ENCODE measurements at places on chromosomes 4 and X.

- DNase-seq = no peak
Observed at GRCh38 chr4:103074744-103075434, 1.7 kb downstream of the SLC9B2 start.

DNA sequence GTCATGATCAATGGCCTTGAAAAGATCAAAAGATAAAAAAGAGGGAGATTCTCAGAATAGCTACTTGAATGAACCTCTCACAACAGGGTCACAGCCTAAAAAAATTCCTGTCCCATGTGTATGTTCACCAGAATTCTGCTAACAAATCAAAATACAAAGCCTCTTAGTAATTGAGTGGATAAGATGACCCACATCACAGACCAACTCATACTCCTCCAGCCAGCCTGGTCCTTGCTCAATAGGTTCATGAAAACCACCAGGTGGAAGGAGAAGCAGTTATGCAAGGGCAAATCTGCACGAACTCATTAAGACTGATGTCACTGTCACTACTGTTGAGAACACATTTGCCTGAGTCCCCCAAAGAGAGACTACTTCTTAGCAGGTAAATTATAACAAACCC is 21.5 kb downstream of the WDFY3 start:
- no peak for DNase-seq

- DNase-seq = no peak
Observed at GRCh38 chr4:5845035-5845905, 47.6 kb downstream of the CRMP1 start.

DNA sequence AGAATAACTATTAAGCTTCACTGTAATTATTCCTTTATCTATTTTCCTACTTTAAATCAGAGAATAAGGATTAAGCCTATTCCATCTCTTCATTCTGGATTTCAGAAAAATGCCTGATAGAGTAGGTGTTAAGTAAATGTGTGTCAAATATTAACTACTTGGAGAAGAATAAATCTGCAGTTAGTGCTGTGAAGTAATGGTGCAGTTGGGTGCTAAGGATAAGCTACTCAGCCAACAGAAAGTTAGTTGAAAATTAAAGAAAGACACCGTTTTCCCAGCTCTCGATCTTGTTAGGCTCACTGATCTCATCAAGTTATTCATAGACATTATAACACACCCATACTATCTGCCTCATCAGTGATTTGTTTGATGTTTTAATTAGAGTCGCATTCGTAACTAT is 7.1 kb downstream of the PF4V1 start:
- DNase-seq = no peak

GRCh38 chrX:119503484-119503861 is 35.2 kb downstream of the SLC25A5 start:
- no peak for DNase-seq

DNA sequence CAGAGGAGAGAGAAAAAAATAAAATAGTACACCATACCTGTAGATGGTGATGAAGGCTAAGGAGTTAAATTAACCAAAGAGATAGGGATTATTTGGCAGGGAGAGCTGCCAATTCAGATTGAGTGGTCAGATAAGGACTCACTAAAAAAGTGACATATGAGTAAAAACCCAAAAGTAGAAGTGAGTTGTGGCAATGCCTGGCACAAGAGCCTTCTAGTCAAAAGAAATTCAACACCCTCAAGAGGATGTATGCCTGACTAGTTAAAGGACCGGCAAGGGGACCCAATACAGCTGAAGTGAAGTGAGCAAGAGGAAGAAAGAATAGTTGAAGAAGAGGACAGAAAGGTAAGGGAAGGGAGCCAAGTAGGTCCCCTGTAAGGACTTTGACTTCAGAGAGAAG is 34.9 kb downstream of the ELF2 start:
- no peak for DNase-seq

GRCh38 chr4:152029631-152030030 is 268.8 kb upstream of the GATB start:
- DNase-seq = no peak

GRCh38 chrX:2185341-2186082 is 315.3 kb downstream of the DHRSX start:
- no peak for DNase-seq

- DNase-seq = no peak
Observed at GRCh38 chr4:102298716-102299115, 46.6 kb downstream of the SLC39A8 start.

Data from cortex of kidney (tissue), 1 donor.